ENCODE measurements at places on chromosomes 6 and 20. TPM values are rescaled to one million over a fixed set of nuclear protein-coding genes. Genes with fewer than 3 reads are reported as not detected.

GRCh38 chr20:23587631-23588030 lies 18.1 kb downstream of the CST9 start:
- no peak for DNase-seq

GRCh38 chr6:166927240-166927934 lies 29.0 kb downstream of the RNASET2 start:
- DNase-seq: no peak

DNA sequence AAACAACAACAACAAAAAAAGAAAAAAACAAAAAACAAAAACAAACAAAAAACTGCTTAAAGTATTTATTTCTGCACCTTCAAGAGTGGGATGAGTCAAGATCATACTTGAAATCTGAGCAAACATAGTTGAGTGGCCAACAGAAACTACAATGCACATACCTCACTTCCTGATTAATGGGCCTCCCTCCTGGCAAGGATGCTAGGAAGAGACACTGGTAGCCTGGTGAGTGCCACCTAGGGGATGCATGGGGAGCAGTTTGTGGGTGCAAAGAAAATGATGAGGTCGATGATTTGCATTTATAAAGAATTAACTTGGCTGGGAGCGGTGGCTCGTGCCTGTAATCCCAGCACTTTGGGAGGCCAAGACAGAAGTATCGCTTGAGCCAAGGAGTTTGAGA lies 808.1 kb downstream of the MAFB start:
- DNase-seq: no peak

Gene OR2H2
- not detected for total RNA-seq

GRCh38 chr6:134056046-134056445 lies 3.6 kb upstream of the SLC2A12 start:
- DNase-seq: no peak

DNA sequence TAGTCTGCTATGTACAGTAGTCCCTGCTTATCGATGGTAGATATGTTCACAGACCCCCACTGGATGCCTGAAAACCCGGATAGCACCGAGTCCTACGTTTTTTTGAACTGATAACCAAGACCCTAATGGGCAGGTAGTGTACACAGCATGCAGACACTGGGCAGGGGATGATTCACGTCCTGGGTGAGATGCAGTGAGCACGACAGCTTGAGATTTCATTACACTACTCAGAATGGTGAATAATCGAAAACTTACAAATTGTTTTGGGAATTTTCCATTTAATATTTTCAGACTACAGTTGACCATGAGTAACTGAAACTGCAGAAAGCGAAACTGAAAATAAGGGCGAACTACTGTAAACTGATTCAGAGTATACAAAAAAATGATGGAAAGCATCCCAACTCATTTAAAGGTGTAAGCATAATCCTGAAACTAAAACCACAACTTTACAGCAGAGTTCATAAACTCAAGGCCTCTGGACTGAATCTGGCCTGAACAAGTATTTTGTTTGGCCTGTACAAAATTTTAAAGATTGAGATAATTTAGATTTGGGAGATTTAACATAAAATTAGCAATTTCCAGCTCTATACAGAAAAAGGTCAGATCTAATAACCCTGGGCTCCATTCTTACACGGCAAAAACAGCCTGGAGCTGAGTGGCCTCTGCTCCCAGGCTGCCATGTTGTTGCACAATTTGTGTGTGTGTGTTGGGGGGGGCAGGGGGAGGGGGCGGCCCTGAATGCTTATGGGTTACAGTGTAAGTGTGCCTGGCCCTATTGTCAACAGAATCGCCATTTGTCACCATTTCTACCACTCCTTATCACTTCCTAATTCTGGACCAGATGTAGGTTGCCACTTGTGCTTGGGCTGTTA lies 34.9 kb downstream of the RNF24 start:
- DNase-seq: peak; percentile 55

GRCh38 chr6:51934098-51934497 lies 153.3 kb downstream of the PKHD1 start:
- no peak for DNase-seq

Gene PEX6
- 31.5 TPM for total RNA-seq

Gene NINL
- 5.2 TPM for total RNA-seq

- no peak for DNase-seq
Measured at GRCh38 chr6:88712243-88712936, 251.0 kb downstream of the RNGTT start.

Gene BMP5
- total RNA-seq: not detected

Gene MOXD1
- total RNA-seq: not detected

GRCh38 chr6:49909563-49909962 lies 43.2 kb upstream of the CRISP1 start:
- no peak for DNase-seq

- no peak for DNase-seq
Measured at GRCh38 chr6:70280400-70280853, 22.5 kb downstream of the COL9A1 start.

Data from activated T-cell treated with anti-CD3 and anti-CD28 coated beads, Interleukin-2, amount 50 U/mL, for 72 hours (primary cell).